ENCODE measurements at places on chromosomes 7 and 10. TPM values are rescaled to one million over a fixed set of nuclear protein-coding genes. Genes with fewer than 3 reads are reported as not detected.
A peak's percentile ranks its signal among the peaks of the same experiment; 100 is the strongest.

GRCh38 chr7:140676306-140676705 is 3.6 kb downstream of the ADCK2 start:
- no peaks in the 10 kb centered on the region for H3K4me1 ChIP-seq
- no peak overlapping the region for H3K27ac ChIP-seq
- H3K27me3 ChIP-seq: no peaks in the 10 kb centered on the region
- DNase-seq: no peak
- H3K4me3 ChIP-seq: no peak overlapping the region

GRCh38 chr7:46622251-46622650 is 701.2 kb upstream of the IGFBP3 start:
- H3K4me3 ChIP-seq: no peak overlapping the region
- no peak for DNase-seq
- no peaks in the 10 kb centered on the region for H3K36me3 ChIP-seq
- no peak overlapping the region for H3K27ac ChIP-seq
- no peaks in the 10 kb centered on the region for H3K4me1 ChIP-seq
- H3K27me3 ChIP-seq: no peaks in the 10 kb centered on the region

GRCh38 chr10:119878524-119878923 is 5.9 kb upstream of the MCMBP start:
- no peaks in the 10 kb centered on the region for H3K27me3 ChIP-seq
- 0 out of 2 replicates have a peak, but pooled peaks cover 5% of the 10 kb centered on the region for H3K4me1 ChIP-seq

The ZNF727 gene
- total RNA-seq: not detected

- H3K4me3 ChIP-seq: no peak overlapping the region
- H3K27me3 ChIP-seq: no peaks in the 10 kb centered on the region
- H3K4me1 ChIP-seq: no peaks in the 10 kb centered on the region
Observed at GRCh38 chr10:118682533-118682932, 72.2 kb downstream of the CACUL1 start.

GRCh38 chr10:31930856-31931255 is 2.2 kb upstream of the ARHGAP12 start:
- DNase-seq: no peak
- H3K36me3 ChIP-seq: no peaks in the 10 kb centered on the region
- H3K4me3 ChIP-seq: peak overlapping the region; percentile 88
- H3K27me3 ChIP-seq: no peaks in the 10 kb centered on the region

- H3K4me3 ChIP-seq: no peak overlapping the region
- H3K27me3 ChIP-seq: no peaks in the 10 kb centered on the region
- H3K4me1 ChIP-seq: no peaks in the 10 kb centered on the region
- H3K36me3 ChIP-seq: no peaks in the 10 kb centered on the region
- no peak overlapping the region for H3K27ac ChIP-seq
Observed at GRCh38 chr10:127332631-127333030, 136.2 kb upstream of the INSYN2A start.

GRCh38 chr10:98446151-98446660 is 529 bp downstream of the HPS1 start:
- H3K27me3 ChIP-seq: no peaks in the 10 kb centered on the region
- H3K27ac ChIP-seq: peak overlapping the region; percentile 98
- H3K4me1 ChIP-seq: peaks cover 12% of the 10 kb centered on the region
- no peak for DNase-seq
- H3K36me3 ChIP-seq: peaks cover 10% of the 10 kb centered on the region

- H3K27me3 ChIP-seq: no peaks in the 10 kb centered on the region
- DNase-seq: no peak
- H3K4me1 ChIP-seq: no peaks in the 10 kb centered on the region
Observed at GRCh38 chr10:96984541-96985131, 152.5 kb downstream of the LCOR start.

- H3K27ac ChIP-seq: no peak overlapping the region
- DNase-seq: no peak
- peaks cover 6% of the 10 kb centered on the region for H3K36me3 ChIP-seq
- H3K27me3 ChIP-seq: no peaks in the 10 kb centered on the region
Observed at GRCh38 chr10:127027786-127028185, 122.6 kb downstream of the DOCK1 start.

GRCh38 chr7:135601182-135601581 is 43.5 kb downstream of the NUP205 start:
- no peaks in the 10 kb centered on the region for H3K4me1 ChIP-seq
- DNase-seq: no peak
- no peaks in the 10 kb centered on the region for H3K27me3 ChIP-seq
- peaks cover 44% of the 10 kb centered on the region for H3K36me3 ChIP-seq
- H3K27ac ChIP-seq: no peak overlapping the region

The TMEM236 gene
- 0.05 TPM for total RNA-seq

The REPIN1 gene
- total RNA-seq: 209 TPM

- H3K27me3 ChIP-seq: peaks cover 4% of the 10 kb centered on the region
- no peak overlapping the region for H3K27ac ChIP-seq
- no peak for DNase-seq
- H3K4me3 ChIP-seq: no peak overlapping the region
Observed at GRCh38 chr7:104809906-104810305, 204.1 kb upstream of the KMT2E start.

GRCh38 chr10:108849688-108850087 is 1073.6 kb downstream of the XPNPEP1 start:
- H3K4me3 ChIP-seq: no peak overlapping the region
- no peaks in the 10 kb centered on the region for H3K4me1 ChIP-seq
- no peak for DNase-seq
- H3K27ac ChIP-seq: no peak overlapping the region

- DNase-seq: no peak
- H3K4me1 ChIP-seq: peaks cover 17% of the 10 kb centered on the region
- no peaks in the 10 kb centered on the region for H3K36me3 ChIP-seq
- peak overlapping the region; percentile 96 for H3K4me3 ChIP-seq
- no peaks in the 10 kb centered on the region for H3K27me3 ChIP-seq
- H3K27ac ChIP-seq: peak overlapping the region; percentile 93
Observed at GRCh38 chr7:23106823-23107663, 1.5 kb downstream of the KLHL7 start.

DNA sequence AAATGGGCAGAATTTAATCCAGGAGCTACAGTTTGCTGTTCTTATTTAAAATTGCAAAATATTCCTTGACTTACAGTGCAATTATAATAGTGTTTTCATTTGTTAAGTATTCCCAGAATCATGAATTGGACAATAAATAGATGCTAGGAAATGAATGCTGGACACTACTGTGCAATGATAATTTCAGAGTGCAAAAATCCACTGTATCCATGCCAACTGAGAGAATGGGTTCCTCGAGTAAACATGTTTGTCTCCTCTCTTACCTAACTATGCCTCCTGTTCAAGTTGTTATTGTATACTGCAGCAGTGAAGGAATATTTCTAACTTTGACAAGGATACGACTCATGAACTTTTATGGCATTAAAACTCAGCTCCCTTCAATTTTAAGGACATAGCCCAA is 1396.3 kb downstream of the GATA3 start:
- no peaks in the 10 kb centered on the region for H3K27me3 ChIP-seq
- H3K36me3 ChIP-seq: no peaks in the 10 kb centered on the region
- no peak for DNase-seq
- no peak overlapping the region for H3K4me3 ChIP-seq

The PPP2R2D gene
- 41.0 TPM for total RNA-seq

- H3K27ac ChIP-seq: no peak overlapping the region
- no peaks in the 10 kb centered on the region for H3K4me1 ChIP-seq
- H3K4me3 ChIP-seq: no peak overlapping the region
- peaks cover 29% of the 10 kb centered on the region for H3K27me3 ChIP-seq
- H3K36me3 ChIP-seq: no peaks in the 10 kb centered on the region
Observed at GRCh38 chr10:113487154-113487553, 65.7 kb upstream of the HABP2 start.

The PCGF5 gene
- total RNA-seq: 23.3 TPM

DNA sequence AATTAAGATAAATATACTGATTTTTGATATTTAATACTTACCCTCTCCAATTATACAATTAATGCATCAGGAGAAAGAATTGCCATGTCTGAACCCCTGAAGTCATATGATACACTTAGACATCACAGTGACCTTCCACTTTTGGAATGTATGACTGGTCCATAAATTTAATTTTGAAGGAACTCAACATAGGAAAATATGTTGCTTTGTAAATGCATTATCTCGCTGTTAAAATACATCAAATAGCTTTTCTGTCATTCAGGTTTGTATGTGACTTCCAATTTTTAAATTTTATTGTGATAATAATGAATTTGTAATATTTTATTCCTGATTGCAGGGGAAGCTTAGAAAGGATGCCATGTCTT is 631.9 kb upstream of the ANKRD30A start:
- no peaks in the 10 kb centered on the region for H3K27me3 ChIP-seq
- no peak for DNase-seq
- no peaks in the 10 kb centered on the region for H3K4me1 ChIP-seq
- no peak overlapping the region for H3K27ac ChIP-seq

- peak overlapping the region; percentile 89 for H3K27ac ChIP-seq
- H3K36me3 ChIP-seq: no peaks in the 10 kb centered on the region
- no peak for DNase-seq
- peaks cover 27% of the 10 kb centered on the region for H3K4me1 ChIP-seq
- peak overlapping the region; percentile 67 for H3K4me3 ChIP-seq
Observed at GRCh38 chr10:100746784-100747455, 1.5 kb downstream of the PAX2 start.

DNA sequence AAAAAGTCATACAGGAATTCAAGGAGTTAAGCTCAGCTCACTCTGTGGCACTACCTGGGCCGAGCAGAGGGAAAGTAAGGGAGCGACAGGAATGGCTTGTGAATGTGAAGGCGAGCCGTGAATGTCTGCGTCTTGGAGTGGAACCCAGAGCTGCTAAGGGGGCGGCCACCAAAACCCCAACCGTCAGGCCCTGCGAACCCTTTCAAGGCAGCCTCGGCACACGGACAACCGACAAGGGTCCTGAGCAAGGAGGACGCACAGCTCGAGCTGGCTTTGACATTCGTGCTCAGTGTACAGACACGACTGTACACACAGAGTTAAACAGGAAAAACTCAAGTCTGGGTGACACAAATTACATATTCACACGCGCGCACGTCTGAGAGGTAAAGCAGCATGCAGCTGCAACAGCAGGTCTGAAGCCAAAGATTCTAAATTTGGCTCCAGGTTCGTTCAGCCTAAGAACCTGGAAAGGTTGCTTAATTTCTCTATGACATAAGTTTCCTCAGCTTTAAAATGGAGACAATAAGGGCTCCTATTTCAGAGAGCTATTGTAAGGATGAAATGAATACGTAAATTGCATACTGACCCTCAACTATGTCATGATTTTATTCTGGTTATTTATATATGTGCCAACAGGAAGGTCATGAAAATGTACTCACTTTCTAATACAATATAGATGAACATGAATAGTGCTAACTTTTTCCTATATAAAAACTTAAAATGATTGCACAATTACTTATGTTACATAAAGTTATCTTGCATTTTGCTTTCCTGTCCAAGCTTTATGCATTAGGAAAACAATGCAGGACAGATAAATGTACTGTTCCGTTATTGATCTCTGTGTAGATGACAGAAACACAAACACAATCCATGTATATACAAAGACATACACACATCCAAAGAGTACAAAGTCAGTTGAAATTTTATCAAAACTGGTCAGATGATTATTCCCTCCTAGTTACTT is 192.9 kb downstream of the ZMYND11 start:
- no peak overlapping the region for H3K27ac ChIP-seq
- H3K4me1 ChIP-seq: peaks cover 9% of the 10 kb centered on the region

- no peaks in the 10 kb centered on the region for H3K27me3 ChIP-seq
- no peak overlapping the region for H3K27ac ChIP-seq
- no peaks in the 10 kb centered on the region for H3K4me1 ChIP-seq
- H3K36me3 ChIP-seq: no peaks in the 10 kb centered on the region
- no peak overlapping the region for H3K4me3 ChIP-seq
- no peak for DNase-seq
Observed at GRCh38 chr10:59337201-59337652, 25.1 kb downstream of the FAM13C start.

DNA sequence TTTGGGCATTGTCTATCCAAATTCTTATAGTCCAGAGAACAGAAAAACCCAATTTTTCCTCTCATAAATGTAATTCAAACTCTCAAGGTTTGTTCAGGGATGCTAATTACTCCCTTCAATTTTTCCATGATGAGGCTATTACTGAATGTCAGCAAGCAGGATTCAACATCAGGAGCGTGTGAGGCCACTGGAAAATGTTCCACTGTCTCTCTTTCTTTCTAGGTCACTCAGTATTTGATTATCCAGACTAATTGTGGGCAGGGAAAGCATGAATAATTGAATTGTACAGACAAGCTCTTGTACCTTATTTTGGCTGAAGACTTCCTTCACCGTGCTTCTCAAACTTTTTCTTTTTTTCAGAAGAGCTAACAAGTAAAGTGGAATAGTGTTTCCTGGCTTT is 30.7 kb downstream of the THNSL1 start:
- H3K36me3 ChIP-seq: no peaks in the 10 kb centered on the region
- DNase-seq: no peak
- H3K27ac ChIP-seq: no peak overlapping the region
- no peaks in the 10 kb centered on the region for H3K27me3 ChIP-seq

All from Panc1 (cell line).